ENCODE measurements at places on chromosomes 6 and 20.

GRCh38 chr6:108707328-108707976 is 140.8 kb upstream of the ARMC2 start:
- DNase-seq: peak; percentile 64

- no peak for DNase-seq
Measured at GRCh38 chr6:166381381-166381732, 1.4 kb downstream of the MPC1 start.

DNA sequence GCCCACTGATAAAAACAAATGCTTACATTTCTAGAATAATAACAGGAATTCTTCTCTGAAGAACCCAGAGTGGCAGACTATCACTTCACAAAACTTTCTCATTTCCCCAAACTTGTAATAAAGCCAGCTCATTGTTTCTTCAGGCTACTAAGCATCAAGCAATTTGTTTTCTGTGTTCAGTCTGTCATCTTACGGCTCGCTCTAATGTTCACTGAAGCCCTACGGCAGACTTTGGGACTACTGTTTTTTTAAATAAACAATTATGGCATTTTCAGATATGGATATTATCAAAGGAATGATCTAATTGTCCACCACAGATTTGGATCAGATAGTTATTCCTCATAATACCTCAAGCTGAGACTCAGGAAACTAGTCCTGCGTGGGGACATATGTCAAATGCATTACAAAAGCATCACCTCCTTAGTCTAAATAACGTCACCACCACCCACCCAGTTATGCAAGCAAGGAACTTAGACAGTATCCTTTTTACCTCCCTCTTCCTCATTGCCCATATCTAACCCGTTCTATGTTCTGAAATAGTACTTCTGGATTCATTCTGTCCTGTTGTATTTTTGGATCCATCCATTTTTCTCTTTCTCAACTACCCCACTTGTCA is 415.1 kb downstream of the PLCB1 start:
- no peak for DNase-seq

GRCh38 chr6:164897523-164898235 is 411.7 kb downstream of the C6orf118 start:
- no peak for DNase-seq

- no peak for DNase-seq
Measured at GRCh38 chr20:53695797-53696527, 102.3 kb upstream of the ZNF217 start.

- no peak for DNase-seq
Measured at GRCh38 chr6:136403110-136403980, 113.7 kb upstream of the BCLAF1 start.

DNA sequence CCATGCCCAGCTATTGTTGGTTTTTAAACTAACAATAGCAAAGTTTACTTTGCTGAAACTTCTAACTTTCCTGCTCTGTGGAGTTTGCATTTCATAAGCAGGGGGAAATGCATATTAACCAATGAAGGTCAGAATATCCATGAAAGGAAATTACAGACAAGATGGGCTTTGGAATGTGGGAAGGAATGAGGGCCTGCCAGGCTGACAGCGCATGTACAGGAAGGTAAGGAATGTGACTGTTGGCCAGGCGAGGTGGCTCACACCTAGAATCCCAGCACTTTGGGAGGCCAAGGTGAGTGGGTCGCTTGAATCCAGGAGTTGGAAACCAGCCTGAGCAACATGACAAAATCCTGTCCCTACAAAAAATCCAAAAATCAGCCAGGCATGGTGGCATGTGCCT is 49.6 kb downstream of the CDK5RAP1 start:
- no peak for DNase-seq

DNA sequence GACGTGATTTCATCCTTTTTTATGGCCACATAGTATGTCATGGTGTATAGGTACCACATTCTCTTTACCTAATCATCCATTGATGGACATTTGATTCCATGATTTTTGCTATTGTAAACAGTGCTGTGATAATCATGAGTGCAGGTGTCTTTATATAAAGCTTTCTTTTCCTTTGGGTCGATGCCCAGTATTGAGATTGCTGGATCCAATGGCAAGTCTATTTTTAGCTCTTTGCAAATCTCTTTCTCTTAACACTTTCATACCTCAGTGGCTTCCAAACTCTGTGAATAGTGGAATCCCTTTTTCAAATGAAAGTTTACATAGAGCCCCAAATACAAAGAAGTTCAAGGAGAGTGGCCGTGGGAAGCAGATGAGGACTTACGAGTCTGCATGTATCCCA is 105.8 kb upstream of the SPTLC3 start:
- peak; percentile 27 for DNase-seq

DNA sequence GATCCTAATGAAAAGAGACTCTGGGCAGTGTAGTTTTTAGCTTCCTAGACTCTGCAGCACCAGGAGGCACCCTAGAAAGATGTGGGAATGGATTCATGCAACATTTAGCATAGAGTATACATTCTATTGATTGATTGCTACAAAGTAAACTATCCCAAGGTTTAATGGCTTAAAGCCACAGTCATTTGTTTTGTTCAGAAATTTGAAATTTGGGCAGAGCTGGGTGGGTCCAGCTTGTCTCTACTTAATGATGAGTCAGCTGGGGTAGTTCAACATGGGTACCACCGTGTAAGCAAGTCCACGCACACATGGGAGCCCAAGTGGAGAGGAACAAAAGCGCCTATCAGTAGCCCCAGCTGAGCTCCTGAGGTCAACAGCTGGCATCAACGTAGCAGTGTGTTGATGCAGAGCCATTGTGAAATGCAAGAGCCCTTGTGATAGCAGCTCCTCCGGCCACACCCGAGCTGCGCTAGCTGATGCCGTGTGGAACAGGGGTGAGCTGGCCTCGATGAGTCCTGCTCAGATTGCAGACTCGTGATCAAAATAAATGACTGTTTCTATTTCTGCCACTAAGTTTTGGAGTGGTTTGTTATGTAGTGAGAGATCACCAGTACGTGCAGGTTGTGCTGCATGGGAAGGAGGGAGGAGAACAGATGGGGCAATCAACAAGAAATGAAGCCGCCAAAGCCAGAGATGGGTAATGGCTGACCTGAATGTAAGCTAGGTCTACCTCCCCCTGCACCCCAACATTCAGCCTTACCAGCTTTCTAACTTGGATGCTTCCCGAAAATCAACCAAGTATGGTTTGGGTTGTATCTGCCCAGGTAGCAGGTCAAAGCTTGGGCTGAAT is 45.7 kb upstream of the TRAF3IP2 start:
- DNase-seq: no peak

- DNase-seq: no peak
Measured at GRCh38 chr6:85662251-85662650, 19.6 kb upstream of the SYNCRIP start.

DNA sequence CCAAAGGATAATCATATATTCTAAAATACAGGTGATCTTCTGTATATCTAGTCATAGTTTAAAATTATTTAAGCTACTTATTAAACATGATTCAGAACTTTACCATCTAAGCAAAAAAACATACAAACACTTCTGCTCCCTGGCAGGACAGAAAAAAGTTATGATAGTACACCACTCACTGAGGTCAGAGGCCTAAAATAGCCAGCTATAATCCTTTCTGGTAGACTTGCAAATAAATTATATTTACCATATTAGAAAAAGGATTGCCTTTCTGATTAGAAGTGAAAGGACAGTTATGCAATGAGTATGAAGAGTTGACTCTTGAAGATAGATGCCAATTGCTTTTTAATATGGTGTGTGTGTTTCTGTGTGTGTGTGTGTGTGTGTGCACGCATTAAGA is 207.4 kb downstream of the BMP2 start:
- no peak for DNase-seq

DNA sequence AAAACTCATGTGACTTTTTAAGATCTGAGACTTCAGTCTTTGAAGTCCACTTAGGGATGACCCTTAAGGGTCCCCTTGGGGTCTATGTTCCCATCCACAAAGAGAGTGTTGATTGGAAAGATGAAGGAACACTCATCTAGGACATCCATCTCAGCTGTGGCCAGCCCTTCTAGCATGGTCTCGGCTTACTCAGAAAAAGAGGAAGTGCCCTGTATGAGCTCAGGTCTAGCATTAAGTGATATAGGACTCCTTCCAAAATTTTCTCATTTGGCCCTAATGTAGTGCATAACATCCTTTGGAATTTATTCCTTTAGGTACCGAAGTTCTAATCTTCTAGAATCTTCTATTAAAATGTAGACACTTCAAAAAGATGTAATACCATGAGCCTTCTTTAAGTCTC is 77.4 kb downstream of the NDUFAF5 start:
- no peak for DNase-seq

DNA sequence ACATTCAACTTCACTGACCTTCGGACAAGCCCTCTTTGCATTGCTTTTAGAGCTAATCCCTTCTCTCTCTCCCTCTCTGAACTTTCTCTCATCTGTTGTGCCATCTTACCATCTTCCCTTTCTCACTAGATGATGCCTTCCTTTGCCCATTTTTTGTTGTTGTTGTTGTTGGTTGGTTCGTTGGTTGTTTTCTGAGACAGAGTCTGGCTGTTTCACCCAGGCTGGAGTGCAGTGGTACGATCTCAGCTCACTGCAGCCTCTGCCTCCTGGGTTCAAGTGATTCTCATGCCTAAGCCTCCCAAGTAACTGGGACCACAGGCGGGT is 18.8 kb downstream of the MAP3K5 start:
- DNase-seq: no peak

- DNase-seq: no peak
Measured at GRCh38 chr6:168210239-168211105, 109.1 kb downstream of the DACT2 start.

GRCh38 chr6:50890579-50890978 is 71.9 kb downstream of the TFAP2B start:
- DNase-seq: no peak

DNA sequence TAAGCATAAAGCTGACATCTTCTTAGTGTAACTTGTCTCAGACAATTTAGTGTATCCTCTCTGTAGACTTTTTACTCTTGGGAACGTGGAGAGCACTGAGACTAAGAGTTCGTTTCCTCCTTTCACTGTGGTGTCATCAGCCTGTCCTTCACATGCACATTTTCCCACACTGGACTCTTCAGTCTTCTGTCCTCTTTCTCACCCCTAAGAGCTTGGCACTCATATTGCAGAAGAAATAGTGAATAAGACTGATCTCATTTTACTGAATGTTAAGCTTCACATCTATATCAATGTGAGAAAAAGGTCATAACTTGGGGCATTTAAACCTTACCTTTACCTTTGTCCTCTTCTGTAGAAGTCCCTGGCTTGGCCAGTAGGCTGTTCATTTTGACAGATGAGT is 25.6 kb downstream of the FUCA2 start:
- DNase-seq: no peak

DNA sequence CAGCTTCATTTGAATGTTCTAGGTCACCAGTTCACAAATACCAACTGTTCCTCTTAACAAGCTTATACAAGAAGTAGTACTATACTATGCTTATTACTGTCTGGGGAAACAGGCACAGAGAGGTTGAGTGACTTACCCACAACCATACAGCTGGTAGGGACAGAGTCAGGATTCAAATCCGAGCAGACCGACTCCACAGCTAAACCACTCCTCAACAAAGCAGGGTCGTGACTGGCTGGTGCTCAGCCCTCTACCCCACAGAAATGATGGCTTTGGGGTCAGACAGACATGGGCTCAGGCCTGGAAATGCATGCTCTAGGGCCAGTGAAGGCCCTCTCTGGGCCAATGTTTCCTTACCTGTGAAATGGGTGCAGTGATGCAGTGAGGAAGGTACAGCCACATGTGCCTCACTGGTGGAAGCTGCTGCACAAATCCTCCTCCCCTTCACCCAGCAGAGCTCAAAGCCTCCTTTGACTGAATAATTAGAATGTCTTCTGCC is 63.6 kb downstream of the MRPL14 start:
- DNase-seq: no peak

GRCh38 chr6:38166411-38167240 is 347.1 kb downstream of the ZFAND3 start:
- DNase-seq: no peak

GRCh38 chr20:32132911-32133549 is 23.5 kb downstream of the TM9SF4 start:
- no peak for DNase-seq

GRCh38 chr6:53659458-53659857 is 6.1 kb downstream of the KLHL31 start:
- no peak for DNase-seq

- no peak for DNase-seq
Measured at GRCh38 chr6:11542863-11543262, 5.3 kb downstream of the TMEM170B start.

GRCh38 chr6:158223926-158224325 is 55.8 kb downstream of the GTF2H5 start:
- DNase-seq: no peak

- DNase-seq: no peak
Measured at GRCh38 chr6:43722920-43723545, 35.4 kb upstream of the MRPS18A start.

DNA sequence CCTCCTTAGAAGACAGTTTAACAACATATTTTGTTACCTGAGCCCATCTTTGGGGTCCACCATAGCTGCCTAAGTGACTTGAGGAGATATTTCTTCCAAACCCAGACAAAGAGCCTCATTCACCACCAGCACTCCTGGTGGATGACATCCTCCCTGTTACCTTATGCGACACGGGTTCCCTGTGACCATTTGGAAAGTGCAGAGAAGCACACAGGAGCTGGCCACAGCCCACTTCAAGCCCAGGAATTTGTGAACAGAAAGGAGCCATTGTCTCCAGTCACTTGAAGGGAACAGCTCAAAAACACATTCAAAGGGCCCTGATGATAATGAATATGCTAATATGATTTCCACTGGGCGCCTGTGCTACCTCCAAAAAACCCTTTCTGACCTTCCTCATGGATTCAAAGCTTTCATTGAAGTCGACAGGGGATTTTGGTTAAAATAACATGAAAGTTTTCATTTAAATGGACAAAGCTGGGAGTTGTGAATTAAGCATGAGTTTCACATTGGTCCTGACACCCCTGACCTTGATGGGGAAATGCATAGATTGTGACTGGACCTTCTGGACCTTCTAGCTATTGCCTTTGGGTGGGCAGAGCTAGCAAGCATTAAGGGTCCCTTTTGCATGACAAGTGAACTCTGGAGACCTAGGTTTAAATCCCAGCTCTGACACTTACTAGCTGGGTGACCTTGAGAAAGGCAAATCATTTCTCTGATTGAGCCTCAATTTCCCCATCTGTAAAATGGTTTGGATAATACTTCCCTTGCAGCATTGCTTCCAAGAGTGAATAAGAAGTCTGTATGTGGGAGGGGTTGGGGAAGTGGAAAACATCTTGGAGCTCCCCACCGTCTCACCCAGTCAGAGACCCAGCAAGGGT is 83.3 kb upstream of the SIRPA start:
- DNase-seq: no peak

GRCh38 chr6:53639520-53639919 is 26.0 kb downstream of the KLHL31 start:
- DNase-seq: no peak

GRCh38 chr6:79031821-79032590 is 46.0 kb downstream of the PHIP start:
- no peak for DNase-seq

DNA sequence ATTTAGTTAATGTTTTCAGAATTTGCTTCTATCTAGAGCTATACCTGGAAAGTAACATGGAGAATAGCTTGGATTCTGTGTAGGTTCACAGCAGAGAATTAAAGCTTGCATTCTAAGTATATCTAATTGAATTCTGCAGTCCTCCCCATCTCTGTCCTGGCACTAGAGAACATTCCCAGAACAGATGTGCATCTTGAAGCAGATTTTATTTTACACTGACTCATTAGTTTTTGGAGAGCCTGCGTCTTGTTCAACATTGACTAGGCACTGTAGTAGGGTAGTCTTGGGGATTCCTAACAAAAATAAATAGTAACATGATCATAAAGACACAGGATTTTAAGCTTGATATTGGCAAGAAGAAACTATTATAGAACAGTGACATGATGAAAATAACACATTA is 36.2 kb upstream of the BAG2 start:
- no peak for DNase-seq

Data from thyroid gland (tissue), 4 donors.